ENCODE measurements at places on chromosomes 6 and 20.

DNA sequence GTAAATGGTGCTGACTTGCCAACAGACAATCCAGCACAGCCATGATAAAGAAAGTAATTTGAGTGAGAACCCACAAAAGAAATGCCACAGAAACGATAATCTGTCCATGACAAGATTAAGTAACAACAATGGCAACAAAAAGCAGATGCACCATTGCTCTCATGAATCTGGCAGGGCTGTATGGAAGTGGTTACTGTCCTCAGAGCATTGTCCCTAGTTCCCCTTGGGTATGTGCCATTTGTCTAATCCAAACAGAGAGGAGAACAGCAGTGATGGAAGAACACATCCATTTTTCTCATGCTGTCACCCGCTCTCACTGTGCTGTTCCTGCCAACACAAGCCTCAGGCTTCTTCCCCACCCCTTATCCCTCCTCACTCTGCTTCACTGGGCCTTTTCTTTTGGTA is 65.8 kb downstream of the REV3L start:
- no peaks in the 10 kb centered on the region for H3K27me3 ChIP-seq
- H3K36me3 ChIP-seq: peaks cover 7% of the 10 kb centered on the region
- no peak for DNase-seq
- H3K4me1 ChIP-seq: peaks cover 25% of the 10 kb centered on the region
- H3K27ac ChIP-seq: no peak overlapping the region

DNA sequence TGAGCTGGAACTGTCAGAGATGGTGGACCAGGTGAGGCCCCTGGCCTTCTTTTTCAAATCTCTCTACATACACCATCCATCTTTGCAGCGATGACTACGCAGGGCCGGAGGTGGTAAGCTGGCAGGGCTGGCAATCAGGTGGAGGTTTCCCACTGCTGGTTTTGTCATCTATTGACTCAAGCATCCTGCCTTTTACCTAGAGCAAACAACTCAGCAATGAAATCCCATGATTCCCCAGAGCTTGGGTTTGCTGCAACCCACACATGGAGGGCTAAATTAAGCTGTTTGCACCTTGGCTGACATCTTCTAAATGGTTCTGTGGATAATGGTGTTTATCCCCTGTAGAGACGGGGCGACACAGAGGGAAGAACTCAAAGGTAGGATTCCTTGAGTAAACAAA is 170.2 kb downstream of the SCP2D1 start:
- H3K36me3 ChIP-seq: no peaks in the 10 kb centered on the region
- H3K4me3 ChIP-seq: no peak overlapping the region
- DNase-seq: peak; percentile 85
- H3K27ac ChIP-seq: peak overlapping the region; percentile 27
- H3K4me1 ChIP-seq: peaks cover 39% of the 10 kb centered on the region

GRCh38 chr6:27502508-27503435 is 29.9 kb upstream of the ZNF184 start:
- H3K27ac ChIP-seq: peak overlapping the region; percentile 70
- no peak for DNase-seq
- H3K4me1 ChIP-seq: peaks cover 8% of the 10 kb centered on the region
- H3K27me3 ChIP-seq: no peaks in the 10 kb centered on the region
- H3K4me3 ChIP-seq: peak overlapping the region; percentile 48

DNA sequence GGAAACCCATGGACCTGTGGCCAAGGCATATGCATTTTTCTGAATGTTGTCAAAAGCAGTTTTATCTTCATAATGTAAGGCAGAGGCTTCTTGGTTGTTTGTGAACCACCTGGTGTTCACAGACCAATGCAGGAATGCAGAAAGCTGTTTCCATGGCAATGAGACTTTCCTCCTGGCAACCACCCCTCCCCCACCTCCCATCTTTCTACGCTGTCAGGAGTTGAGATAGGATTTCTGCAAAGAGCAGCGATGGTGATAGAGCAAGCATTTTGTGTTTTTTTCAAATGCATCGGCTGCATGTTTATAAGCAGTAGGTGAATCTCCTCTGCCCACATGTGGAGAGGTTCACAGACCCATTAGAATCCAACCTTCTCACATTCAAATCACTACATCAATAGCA is 114.1 kb upstream of the SMLR1 start:
- no peaks in the 10 kb centered on the region for H3K27me3 ChIP-seq
- H3K27ac ChIP-seq: no peak overlapping the region
- H3K4me1 ChIP-seq: no peaks in the 10 kb centered on the region
- DNase-seq: no peak
- H3K36me3 ChIP-seq: no peaks in the 10 kb centered on the region
- no peak overlapping the region for H3K4me3 ChIP-seq

DNA sequence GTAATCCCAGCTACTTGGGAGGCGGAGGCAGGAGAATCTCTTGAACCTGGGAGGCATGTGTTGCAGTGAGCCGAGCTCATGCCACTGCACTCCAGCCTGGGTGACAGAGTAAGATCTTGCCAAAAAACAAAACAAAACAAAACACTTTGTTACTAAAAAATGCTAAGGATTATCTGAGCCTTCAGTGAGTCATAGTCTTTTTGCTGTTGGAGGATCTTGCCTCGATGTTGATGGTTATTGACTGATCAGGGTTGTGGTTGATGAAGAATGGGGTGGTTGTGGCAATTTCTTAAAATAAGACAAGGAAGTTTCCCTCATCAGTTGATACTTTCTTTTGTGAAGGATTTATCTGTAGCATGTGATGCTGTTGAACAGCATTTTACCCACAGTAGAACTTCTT is 196.8 kb upstream of the HDDC2 start:
- no peaks in the 10 kb centered on the region for H3K36me3 ChIP-seq
- no peaks in the 10 kb centered on the region for H3K4me1 ChIP-seq
- H3K27ac ChIP-seq: no peak overlapping the region
- DNase-seq: no peak
- H3K4me3 ChIP-seq: no peak overlapping the region

- H3K27me3 ChIP-seq: no peaks in the 10 kb centered on the region
- no peaks in the 10 kb centered on the region for H3K4me1 ChIP-seq
- no peaks in the 10 kb centered on the region for H3K36me3 ChIP-seq
- no peak for DNase-seq
- H3K27ac ChIP-seq: no peak overlapping the region
Observed at GRCh38 chr20:43863330-43863729, 51.3 kb upstream of the TOX2 start.

DNA sequence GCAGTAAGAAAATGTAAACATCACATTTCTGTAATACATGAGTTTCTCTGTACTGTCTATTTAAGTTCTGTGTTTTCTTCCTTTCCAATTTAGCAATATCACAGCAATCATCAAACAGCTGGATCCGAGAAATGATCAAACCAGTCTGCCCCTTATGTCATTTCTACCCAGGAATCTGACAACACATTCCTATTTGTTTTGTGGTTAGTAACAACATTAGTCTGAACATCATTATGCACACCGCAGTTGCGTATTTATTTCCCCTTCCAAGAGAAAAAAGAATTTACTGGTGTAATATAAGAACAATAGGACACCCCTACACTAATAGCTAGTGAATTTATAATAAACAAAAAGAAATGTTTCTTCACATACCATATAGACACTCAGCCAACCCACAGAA is 179.5 kb downstream of the BTBD9 start:
- no peaks in the 10 kb centered on the region for H3K27me3 ChIP-seq
- no peak overlapping the region for H3K4me3 ChIP-seq
- no peak overlapping the region for H3K27ac ChIP-seq
- no peak for DNase-seq
- no peaks in the 10 kb centered on the region for H3K36me3 ChIP-seq

DNA sequence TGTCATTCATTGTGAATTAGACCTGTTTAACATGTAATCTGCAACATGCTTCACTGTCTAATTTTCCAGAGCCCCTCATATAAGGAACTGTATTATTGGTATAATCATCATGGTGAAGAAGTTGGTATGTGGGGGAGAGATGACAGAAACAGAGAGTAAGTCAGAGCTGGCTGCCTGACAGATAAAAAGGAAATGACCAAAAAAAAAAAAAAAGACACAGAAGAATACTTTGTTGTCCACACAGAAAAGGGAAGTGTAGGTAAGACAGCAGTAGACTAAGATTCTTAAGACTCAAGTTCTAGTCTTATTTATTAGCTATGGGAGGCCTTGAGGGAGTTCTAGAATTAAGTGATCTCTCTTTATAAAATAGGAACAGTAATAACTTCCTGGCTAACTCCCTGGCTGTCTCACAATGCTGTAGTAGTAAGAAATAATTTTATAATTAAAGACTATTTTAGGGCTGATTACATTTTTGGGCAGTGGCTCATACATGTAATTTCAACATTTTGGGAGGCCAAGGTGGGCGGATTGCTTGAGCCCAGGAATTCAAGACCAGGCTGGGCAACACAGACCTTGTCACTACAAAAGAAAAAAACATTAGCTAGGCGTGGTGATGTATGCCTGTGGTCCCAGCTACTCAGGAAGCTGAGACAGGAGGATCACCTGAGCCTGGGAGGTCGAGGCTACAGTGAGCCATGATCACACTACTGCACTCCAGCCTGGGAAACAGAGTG is 102.5 kb downstream of the PRL start:
- no peaks in the 10 kb centered on the region for H3K4me1 ChIP-seq
- H3K36me3 ChIP-seq: no peaks in the 10 kb centered on the region
- no peak overlapping the region for H3K4me3 ChIP-seq

DNA sequence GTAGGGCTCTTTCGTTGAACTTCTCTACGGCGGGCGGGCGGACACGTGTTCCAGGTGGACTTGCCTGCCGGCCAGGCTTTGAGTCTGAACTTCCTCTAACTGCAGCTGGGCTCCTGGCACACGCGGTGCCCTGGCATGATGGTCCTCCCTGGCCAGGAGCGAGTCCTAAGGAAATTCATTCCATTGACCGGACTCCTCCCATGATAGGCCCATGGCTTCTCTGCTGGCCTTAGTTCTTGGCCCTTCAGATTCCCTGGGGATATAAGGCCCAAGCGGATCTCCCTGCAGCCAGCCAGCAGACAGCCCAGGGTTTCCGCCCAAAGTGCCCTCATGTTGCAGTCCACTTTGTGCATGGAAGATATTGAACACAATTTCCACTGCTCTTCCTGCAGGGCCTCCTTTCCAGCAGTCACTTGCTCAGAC is 39.4 kb downstream of the TBC1D7 start:
- no peaks in the 10 kb centered on the region for H3K36me3 ChIP-seq
- H3K27ac ChIP-seq: no peak overlapping the region
- no peak for DNase-seq
- no peak overlapping the region for H3K4me3 ChIP-seq
- no peaks in the 10 kb centered on the region for H3K4me1 ChIP-seq

Data from vagina (tissue), 2 donors.